ENCODE measurements at places on chromosomes 7 and 10. TPM values are rescaled to one million over a fixed set of nuclear protein-coding genes. Genes with fewer than 3 reads are reported as not detected.

Gene CXCL12
- total RNA-seq = 136 TPM

Gene HOXA3
- 0.72 TPM for total RNA-seq

Gene PLXDC2
- 12.4 TPM for total RNA-seq

Gene NPC1L1
- not detected for total RNA-seq

Gene NANOS1
- total RNA-seq = 8.7 TPM

Gene PRDX3
- 288 TPM for total RNA-seq

Gene NOD1
- total RNA-seq = 6.9 TPM

Gene PDE6C
- total RNA-seq = not detected

Gene TSPAN13
- total RNA-seq = 18.1 TPM

Gene MOGAT3
- total RNA-seq = not detected

Gene ERVW-1
- total RNA-seq = not detected

Gene ZSCAN25
- total RNA-seq = 8.3 TPM

Gene ADRB1
- 77.8 TPM for total RNA-seq

Gene FOXP2
- 1.2 TPM for total RNA-seq

Gene CPA4
- 0.77 TPM for total RNA-seq

Gene MPLKIP
- total RNA-seq = 15.4 TPM

Gene CHST15
- total RNA-seq = 4.0 TPM

Gene NXPH1
- not detected for total RNA-seq

Gene ADARB2
- total RNA-seq = 0.22 TPM

All from left ventricle myocardium superior (tissue), 1 donor.